ENCODE measurements at places on chromosomes 4 and X.

GRCh38 chrX:48683411-48683982 is at the start of gene WAS:
Gene WAS, plus strand, starts transcription at chrX:48683799. Its CDS starts 55 bp downstream, at chrX:48683854.
- peak; percentile 15 for DNase-seq

DNA sequence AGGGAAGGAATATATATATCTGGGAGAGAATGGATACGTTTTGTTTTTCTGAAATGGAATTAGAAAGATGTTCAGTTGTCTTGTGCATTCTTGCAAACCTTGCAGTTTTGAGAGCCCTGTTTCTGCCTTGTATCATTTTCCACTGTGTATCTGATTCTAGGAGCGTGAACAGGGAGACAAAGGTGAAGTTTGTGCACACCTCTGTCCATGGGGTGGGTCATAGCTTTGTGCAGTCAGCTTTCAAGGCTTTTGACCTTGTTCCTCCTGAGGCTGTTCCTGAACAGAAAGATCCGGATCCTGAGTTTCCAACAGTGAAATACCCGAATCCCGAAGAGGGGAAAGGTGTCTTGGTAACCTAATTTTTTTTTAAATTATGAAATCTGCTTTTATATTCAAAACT is 17.7 kb downstream of the PGM2 start:
- no peak for DNase-seq

- no peak for DNase-seq
Measured at GRCh38 chr4:139798456-139798855, 132.8 kb downstream of the MGST2 start.

DNA sequence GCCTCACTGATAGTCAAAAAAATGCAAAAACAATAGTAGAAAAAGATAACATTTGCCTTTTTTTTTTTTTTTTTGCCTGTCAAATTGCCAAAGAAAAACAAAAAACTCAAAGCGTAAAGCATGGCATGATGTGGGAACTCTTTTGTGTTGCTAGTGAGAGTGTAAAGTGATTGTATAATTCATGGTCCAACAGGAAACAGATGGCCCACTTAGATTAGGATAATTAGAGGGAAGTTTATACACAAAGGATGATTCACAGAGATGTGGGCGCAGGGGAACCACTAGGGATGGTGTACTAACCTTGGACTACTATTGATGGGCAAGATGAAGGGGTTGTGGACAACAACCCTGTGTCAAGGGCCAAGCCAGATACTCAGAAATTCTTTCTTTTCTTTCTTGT is 16.4 kb downstream of the MCUB start:
- no peak for DNase-seq

- no peak for DNase-seq
Measured at GRCh38 chr4:133968174-133968573, 233.4 kb downstream of the PABPC4L start.

GRCh38 chr4:148166132-148166591 is 276.1 kb downstream of the NR3C2 start:
- DNase-seq = no peak

DNA sequence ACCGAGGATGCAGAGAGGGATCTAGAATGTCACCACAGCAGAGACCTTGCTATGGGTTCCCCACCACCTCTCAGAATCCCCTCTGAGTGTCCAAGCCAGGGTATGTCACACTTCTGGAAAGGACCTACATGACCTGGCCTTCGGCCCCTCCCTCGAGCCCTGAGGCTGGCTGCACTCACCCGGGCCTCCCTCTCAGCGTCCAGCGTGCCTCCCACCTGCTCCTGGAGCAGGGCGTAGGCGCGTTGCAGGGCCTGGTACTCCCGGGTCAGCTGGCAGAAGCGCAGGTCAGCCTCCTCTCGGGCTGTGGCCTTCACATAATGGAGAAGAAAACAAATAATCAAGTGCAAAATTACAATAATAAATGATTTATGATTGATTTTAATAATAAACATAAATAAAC is 43.9 kb upstream of the C4orf50 start:
- DNase-seq = no peak

DNA sequence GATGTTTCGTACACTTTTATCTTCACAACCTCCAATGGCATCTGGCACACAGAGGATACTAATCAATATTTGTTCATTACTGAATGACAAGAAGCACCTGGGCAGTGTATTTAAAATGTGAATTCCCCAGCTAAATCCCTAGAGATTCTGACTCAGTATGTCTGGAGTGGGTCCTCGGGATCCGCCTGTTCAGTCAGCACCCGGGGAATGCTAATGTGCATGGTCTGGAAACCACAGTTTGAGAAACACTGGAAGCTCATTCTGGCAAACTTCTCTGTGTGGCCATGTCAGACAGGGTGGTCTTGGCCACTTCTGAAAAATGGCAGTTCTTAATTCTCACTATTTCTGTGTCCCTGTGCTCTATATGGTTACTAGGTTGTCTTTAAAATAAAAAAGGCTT is 138.8 kb upstream of the VCX start:
- no peak for DNase-seq

GRCh38 chrX:10597871-10598270 is 22.5 kb downstream of the MID1 start:
- no peak for DNase-seq

DNA sequence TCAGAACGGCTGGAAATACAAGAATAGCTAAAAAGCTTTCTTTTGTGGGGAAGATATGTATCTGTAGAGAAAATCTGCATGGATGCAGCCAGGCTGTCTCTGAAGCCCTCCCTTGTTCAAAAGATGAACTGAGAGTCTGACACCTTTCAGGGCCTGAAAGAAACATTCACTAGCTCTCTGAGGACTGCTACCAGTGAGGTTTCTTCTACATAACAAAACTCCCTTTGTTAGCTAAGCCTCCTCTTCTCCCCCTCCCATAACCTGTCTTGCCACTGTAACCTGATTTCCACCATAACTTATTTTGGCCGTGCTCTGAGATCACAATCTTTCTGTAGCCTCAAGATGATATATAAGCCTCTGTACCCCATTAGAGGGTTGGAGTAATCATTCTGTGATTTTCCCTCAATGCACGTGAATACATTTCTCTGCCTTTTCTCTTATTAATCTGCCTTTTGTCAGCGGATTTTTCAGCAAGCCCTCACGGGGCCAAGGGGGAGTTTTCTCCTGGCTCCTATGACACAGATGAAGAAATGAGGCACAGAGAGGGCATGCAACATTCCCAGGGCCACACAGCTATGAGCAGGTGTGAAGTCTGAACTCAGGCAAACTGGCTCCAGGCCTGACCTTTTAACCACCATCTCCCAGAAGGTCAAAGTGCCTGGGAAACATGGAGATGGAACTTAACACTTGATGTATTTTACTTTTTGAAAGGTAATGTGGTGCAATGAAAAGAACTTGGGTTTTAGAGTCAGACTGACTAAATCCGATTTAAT is 161.6 kb upstream of the PRDX4 start:
- no peak for DNase-seq

DNA sequence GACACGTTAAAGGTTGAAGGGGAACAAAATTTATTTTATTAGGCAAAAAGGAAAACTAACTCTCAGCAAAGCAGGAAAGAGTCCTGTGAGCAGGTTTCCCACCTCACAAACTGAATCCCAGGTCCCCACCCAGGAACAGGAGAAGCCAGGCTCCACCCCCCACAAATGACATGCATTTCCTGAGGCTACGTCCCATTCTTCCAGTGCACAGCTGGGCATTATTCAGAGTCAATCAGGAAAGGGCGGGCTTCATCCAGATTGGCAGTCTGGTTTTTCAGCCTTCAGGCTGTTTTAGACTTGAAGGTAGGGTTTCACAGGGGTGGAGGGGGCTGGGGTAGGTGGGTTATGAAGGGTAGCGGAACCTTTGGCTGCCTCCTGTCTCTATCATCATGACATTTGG is 11.9 kb upstream of the ASIC5 start:
- no peak for DNase-seq

DNA sequence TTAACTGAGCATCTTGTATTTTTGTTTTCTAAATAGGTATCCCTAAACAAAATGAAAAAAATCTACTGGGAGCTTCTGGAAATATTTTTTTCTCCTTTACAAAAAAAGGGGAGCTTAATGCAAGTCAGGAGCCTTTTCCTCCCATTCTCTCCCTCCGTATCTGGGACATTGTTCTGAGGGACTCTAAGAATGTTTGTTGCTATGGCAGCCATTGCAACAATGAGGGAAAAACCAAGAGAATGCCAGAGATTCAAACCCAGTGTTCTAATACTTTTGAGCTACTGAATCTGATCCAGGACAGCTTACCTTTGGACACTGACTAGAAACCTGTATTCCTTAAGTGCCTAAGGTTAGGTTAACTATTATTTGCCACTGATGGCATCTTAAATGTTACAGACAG is 485.7 kb upstream of the HS3ST1 start:
- no peak for DNase-seq

DNA sequence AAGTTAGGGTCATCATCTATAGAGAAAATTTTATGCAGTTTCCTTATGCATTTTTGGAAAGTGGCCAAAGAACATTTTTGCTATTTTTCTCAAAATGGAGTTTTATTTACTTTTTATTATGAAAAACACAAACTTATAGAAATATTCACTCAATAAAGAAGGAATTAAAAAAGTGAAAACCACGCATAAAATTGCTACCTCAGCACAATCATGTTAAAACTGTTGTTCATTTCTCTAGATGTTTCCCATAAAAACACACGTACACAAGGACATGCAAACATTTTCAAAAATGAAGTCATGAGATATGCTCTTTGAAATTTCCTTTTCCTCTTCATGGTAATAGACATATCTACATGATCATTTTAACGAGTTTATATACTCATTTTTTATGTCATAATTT is 536.8 kb upstream of the MAGEB18 start:
- DNase-seq = no peak

- DNase-seq = no peak
Measured at GRCh38 chr4:169416997-169417396, 146.2 kb upstream of the SH3RF1 start.

DNA sequence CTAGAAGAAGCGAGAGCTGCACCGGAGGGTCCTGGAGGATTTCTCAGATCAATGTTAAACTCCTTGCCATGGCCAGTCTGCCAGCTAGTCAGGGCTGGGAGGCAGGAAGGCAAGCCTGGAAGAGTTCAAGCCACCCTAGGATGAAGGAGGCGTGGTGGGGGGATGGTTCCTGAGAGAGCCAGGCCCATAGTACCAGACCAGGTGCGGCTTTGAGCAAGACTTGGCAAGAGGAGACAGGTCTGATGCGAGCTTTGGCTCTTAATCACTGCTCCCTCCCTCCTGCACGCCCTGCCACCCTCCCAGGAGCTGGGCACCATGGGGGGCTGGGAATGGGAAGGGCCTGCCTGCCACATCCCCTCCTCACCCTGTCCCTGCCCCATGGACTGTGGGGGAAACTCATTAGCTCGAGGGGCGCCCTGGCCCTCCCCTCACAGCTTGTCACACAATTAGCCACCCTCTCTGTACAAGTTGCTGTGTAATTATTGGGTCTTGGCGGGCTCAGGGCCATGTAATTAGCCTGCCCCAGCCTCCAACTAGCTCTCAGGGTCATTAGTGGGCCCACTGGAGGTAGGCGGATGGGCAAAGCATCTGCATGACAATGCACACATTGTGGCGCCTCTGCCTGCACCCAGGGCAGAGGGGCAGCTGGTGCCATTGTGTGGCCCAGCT is 50.3 kb downstream of the EFNB1 start:
- DNase-seq = no peak

GRCh38 chrX:41634284-41634683 is 54.5 kb upstream of the GPR34 start:
- DNase-seq = no peak

GRCh38 chr4:40301603-40302002 is 33.5 kb upstream of the CHRNA9 start:
- DNase-seq = no peak

GRCh38 chr4:92789741-92790140 is 486.0 kb downstream of the GRID2 start:
- DNase-seq = no peak

GRCh38 chrX:50684871-50685270 is 129.1 kb downstream of the SHROOM4 start:
- no peak for DNase-seq

Measured in stimulated activated naive CD4-positive, alpha-beta T cell (primary cell).